T-helper 2 cell (primary cell): ENCODE measurements at places on chromosomes 6 and 20.

- DNase-seq: no peak
These were observed 553.2 kb downstream of the CD83 start for GRCh38 chr6:14670806-14671205.

DNA sequence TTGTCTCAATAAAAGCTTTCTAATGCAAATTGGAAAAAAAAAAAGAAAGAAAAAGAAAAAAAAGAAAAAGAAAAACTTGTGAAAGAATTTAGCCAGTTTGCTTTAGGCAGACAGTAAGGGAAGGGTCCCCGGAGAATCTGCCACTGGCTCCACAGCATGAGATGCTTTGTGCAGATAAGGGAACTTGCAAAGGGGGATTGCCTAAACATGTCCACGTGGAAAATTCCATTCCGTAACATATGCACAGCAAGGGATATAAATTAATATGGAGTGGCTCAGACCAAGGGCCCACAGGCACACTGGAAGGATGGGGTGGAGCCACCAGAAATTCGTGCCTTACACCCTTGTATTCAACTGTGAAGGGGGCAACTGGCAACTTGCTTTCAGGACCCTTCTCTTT, 45.4 kb downstream of the MKKS start:
- no peak for DNase-seq

- DNase-seq: no peak
These were observed 37.6 kb downstream of the ZMYND8 start for GRCh38 chr20:47318586-47319516.

- no peak for DNase-seq
These were observed 47.4 kb downstream of the SOD2 start for GRCh38 chr6:159645640-159646039.

- DNase-seq: no peak
These were observed 5.8 kb downstream of the GABBR1 start for GRCh38 chr6:29626948-29627754.
